ENCODE measurements at places on chromosomes 6 and 20. TPM values are rescaled to one million over a fixed set of nuclear protein-coding genes. Genes with fewer than 3 reads are reported as not detected.

The MEI4 gene
- total RNA-seq, result 0.13 TPM

The TREM2 gene
- 8.8 TPM for total RNA-seq

The CDSN gene
- not detected for total RNA-seq

The ENPP5 gene
- total RNA-seq, result 1.9 TPM

The ADGRF1 gene
- 0.09 TPM for total RNA-seq

The ADAM33 gene
- total RNA-seq, result 117 TPM

The ENPP1 gene
- total RNA-seq, result 13.4 TPM

The NKAIN2 gene
- 48.4 TPM for total RNA-seq

The POU5F1 gene
- total RNA-seq, result 0.76 TPM

The CALHM4 gene
- not detected for total RNA-seq

The CALHM5 gene
- 5.3 TPM for total RNA-seq

The PLTP gene
- 95.4 TPM for total RNA-seq

The MRAP2 gene
- total RNA-seq, result 10.3 TPM
